ENCODE measurements at places on chromosomes 16 and 17.

DNA sequence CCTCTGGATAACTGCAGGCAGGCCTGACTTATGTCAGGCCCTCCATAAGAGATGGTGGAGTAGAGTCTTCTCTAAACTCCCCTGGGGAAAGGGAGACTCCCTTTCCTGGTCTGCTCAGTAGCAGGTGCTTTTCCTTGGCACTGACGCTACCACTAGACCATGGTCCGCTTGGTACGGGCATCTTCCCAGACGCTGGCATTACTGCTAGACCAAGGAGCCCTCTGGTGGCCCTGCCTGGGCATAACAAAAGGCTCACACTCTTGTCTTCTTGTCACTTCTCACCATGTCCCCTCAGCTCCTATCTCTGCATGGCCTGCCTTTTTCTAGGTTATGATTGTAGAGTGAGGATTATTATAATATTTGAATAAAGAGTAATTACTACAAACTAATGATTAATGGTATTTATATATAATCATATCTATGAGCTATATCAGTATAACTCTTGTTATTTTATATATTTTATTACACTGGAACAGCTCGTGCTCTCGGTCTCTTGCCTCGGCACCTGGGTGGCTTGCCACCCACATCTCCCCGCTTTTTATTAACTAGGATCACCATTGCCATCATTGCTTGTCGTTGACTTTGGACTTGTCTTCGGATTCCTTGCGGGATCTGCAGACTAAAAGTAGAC, 59.8 kb upstream of the ARL4D start:
- DNase-seq: peak; percentile 41

DNA sequence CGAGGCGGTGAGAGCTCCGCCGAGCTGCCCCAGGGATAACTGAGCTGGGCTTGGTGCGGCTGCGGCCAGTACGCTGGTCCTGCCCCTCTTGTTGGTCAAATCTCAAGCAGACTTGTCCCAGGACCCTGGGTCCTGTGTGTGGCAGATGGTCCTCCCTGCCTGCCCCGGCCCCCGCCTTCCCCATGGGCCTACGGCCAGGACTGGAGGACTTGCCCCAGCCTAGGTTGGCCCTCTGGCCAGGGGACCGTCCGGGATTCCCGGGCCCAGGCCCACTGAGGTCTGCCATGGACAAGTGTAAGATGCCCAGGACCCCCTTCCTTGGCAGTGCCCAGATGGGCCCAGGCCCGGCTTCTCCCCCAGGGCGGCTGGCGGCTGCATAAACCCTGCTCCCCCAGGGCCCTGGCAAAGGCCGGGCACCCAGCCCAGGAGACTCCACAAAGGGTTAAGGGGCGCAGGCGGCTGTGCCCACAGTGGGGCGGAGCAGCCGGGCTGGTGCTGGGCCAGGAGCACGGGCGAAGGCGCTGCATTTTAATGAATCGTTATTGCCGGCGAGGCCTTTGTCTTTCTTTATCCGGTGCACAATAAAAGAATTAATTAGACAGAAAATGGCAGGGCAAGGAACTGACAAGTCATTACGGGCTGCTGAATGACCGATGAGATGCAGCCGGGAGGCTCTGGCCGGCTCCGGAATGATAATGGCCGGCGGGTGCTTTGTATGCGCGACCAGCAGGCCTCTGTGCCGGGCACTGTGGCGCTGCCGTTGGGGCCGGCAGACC, 9.1 kb downstream of the SOX8 start:
- DNase-seq: no peak

DNA sequence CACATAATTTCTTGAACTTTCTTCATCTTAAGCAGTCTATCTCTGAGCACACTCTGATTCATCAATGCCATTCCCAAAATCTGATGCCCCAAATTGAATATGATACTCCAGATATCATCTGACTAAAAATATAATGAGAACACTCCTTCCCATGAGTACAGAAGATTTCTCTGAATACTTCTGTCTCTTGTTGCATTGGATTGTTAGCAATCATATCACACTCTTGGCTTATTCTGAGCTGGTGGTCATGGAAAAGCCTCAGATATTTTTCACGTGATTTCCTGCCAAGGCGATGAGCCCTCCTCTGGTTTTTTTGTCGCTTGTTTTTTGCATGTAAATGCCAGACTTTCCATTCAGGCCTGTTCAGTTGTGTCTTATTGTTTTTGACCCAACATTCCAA, 87.2 kb downstream of the NOG start:
- no peak for DNase-seq

- DNase-seq: no peak
Observed at GRCh38 chr16:64211331-64211730, 910.5 kb downstream of the CDH11 start.

DNA sequence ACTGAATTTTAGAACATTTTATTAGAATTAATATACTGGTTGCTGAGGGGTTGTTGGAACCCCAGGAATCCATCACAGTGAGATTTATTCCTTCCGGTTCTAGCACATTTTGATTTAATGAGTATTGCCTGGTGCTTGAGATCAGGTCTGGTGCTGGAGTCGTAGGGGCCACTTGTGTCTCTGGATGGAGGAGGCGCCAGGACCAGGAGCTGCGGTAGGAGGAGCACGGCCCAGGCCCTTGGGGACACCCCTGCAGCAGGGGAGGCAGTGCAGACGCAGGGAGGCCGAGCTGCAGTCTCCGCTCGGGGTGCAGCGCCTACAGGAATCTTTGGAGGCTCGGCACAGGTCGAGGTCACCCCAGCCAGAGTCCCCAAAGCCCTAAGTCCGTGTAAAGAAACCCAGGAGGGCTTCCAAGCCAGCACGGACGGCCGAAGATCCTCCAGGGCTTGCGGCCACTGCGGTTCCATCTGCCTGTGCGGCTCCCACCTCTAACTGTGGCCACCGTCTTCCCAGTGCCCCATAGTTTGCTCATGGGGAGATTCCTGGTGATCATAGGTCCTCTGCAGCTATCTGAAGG, 66.2 kb upstream of the CREBBP start:
- no peak for DNase-seq

GRCh38 chr16:56294579-56294978, 103.3 kb downstream of the GNAO1 start:
- no peak for DNase-seq

GRCh38 chr17:68204736-68205135, 43.1 kb upstream of the AMZ2 start:
- no peak for DNase-seq

DNA sequence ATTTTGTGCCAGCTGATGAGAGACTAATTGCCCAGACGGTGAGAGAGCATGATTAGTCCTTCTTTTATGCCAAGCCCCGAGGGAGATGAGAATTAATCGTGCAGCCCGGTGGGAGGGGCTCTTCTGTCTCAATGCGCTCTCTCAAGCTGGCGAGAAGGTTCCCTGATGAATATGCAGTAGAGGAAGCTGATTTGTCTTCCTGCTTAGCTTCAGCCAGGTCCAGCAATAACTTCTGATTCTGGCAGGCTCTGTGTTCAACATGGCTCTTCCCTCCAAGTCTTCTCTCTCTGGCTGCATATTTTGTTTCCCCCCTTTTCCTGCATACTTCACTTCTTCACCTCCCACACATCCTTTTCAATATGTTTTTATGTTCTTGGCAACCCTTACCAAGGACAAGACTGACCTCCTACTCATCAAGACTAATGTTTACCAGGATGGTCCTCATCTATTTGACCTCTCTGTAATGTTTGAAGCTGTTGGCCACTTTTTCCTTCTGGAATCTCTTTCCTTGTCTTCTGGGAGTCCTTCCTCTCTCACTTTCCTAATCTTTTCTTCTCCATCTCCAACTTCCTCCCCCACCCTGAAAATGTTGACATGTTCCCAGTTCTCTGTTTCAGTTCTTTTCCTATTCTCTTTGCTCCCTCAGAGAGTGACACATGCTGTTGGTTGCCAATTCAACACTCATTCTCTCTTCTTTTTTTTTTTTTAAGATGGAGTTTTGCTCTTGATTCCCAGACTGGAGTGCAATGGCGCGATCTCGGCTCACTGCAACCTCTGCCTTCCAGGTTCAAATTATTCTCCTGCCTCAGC, 33.1 kb downstream of the ARL4D start:
- no peak for DNase-seq

- DNase-seq: no peak
Observed at GRCh38 chr17:38892083-38892482, 22.2 kb downstream of the LASP1 start.

GRCh38 chr16:87129771-87130170, 187.4 kb downstream of the C16orf95 start:
- DNase-seq: no peak

Data from stimulated activated CD8-positive, alpha-beta memory T cell treated with anti-CD3 and anti-CD28 coated beads, Interleukin-7, amount 100 ng/mL, for 1 hour (primary cell).